ENCODE measurements at places on chromosomes 1 and 21.

DNA sequence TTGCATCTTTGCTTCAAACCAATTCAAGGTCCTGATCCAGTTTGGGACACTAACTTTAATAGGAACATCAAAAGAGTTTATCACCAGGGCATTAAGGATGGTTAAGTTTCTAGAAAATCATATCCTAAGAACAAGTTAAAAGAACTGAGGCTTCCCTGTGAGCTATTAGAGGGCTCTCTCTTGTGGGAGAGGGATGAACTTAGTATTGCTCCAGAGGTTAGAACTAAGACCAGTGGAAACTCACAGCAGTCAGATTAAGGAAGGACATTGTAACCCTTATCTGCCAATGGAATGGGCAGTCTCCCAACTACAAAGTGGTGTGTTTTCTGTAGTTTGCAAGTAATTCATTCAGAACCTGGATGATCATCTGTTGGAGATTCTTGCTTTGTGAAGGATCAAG, 36.8 kb downstream of the UBE2U start:
- DNase-seq: no peak

DNA sequence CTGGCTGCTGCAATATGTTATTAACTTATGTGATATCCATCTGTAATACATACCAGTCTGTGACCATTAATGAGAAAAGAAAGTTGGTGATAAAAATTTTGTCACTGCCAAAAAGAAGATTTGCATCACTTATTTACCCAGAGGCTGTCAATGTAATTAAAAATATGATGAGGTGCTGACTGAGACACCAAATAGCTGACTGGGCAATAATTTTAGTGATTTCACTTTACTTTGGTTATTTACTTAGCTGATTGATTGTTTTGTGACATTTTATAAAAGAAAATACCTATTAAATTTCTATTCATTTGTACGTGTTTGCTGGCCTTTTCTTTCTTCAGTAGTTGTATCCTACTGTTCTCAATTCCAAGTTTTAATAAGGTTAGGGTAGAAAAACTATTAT, 139.2 kb downstream of the HLX start:
- DNase-seq: no peak

DNA sequence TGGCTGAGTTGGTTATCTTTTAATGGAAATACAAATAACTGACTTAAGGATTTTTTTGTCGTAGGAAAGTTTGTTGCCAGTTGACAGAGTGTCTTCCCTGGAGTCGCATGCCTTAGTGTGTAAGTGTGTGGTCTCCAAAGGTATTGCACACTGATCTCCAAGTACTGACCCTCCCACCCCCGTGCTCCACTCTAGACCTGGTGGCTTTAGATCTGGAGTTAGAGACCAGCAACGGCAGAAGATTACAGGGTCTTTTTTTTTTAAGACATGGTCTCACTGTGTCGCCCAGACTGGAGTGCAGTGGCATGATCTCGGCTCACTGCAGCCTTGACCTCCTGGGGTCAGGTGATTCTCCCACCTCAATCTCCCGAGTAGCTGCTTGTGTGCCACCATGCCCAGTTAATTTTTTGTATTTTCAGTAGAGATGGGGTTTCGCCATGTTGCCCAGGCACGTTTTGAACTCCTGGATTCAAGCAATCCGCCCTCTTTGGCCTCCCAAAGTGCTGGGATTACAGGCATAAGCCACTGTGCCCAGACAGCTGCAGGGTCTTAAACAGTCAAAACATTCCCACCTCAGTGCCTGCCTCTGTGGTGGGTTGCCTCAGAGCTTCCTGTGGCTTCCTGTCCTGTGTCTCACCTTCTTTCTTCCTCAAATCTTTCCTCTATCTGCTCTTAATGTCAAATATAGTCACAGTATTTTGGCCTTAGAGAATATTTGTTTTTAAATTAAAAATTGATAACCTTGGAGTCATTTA, 6.9 kb downstream of the TRAPPC10 start:
- no peak for DNase-seq

- no peak for DNase-seq
Observed at GRCh38 chr21:41029571-41029970, 138.4 kb upstream of the BACE2 start.

Data from osteoblast (primary cell).